ENCODE measurements at places on chromosomes 6 and 20. TPM values are rescaled to one million over a fixed set of nuclear protein-coding genes. Genes with fewer than 3 reads are reported as not detected.

The CLVS2 gene
- total RNA-seq: 0.03 TPM

GRCh38 chr6:7468382-7469081 lies 72.9 kb upstream of the DSP start:
- DNase-seq: peak; percentile 81

DNA sequence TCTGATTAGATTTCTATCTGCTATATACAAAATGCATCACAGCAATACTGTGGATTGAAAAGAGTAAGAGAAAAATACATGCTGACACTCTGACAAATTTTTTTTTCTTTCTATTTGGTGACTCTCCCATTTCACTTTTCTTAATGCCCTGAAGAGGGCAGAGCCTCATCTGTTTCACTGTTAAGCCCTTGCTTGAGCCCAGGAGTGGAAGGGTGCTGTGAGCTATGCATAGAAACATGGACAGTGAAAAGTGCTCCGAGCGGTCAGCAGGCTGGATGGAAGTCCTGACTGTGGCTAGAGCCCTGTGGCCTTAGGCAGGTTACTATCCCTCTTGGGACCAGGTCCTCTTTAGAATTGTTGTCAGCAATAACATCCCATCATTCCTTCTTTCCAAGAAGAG lies 17.4 kb upstream of the CSE1L start:
- no peak for DNase-seq

DNA sequence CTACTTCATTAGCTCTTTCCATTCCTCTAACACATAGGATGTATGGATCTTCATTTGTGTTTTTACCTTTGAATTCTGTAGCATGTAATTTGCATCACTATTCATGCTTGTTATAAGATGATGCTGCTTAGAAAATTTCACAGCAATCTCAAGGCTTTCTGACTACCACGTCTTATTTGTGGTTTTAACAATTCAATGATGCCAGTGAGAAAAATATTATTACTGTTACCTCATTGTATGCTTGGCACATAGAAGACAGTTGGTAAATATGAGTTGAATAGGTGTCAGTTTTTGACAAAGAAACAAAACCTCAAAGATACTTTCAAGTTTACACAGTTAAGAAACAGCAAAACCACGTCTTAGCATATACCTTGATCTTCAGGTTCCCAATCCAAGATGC lies 428.6 kb downstream of the TFAP2A start:
- DNase-seq: no peak

- DNase-seq: no peak
These were observed 37.1 kb downstream of the PPP1R16B start for GRCh38 chr20:38842558-38842981.

Measured in left cardiac atrium (tissue), 4 donors.